Activated T-helper 1 cell treated with anti-CD3 and anti-CD28 coated beads, Interleukin-2, amount 50 U/mL, for 16 hours (primary cell): ENCODE measurements at places on chromosomes 5 and 9.

DNA sequence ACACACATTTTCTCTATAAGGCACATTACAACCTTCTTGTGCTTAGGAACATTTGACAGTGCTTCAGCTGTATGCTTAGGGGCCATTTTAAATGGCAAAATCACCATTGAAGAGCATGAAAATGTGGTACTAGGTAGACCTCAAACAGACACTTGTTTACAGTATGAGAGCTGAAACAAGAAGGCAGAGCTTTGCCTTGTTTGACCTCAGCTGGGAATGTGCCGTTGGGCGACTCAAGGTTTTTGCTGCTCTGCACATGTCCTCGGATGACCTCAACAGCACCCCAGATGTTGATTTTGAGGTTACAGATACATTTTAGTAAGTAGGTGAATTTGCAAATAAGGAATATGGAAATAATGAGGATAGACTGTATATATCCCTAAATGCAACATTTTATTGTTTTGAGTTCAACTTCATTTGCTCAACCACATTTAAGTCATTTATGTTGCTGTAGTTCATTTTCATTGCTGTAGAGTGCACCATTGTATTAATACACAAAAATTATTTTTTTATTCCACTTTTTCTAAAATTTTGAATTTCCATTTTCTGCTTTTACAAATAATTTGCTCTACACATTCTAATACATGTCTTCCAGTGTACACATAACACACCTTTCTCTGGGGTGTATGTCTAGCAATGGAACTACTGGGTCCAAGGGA lies 206.8 kb downstream of the NR3C1 start:
- DNase-seq = no peak

DNA sequence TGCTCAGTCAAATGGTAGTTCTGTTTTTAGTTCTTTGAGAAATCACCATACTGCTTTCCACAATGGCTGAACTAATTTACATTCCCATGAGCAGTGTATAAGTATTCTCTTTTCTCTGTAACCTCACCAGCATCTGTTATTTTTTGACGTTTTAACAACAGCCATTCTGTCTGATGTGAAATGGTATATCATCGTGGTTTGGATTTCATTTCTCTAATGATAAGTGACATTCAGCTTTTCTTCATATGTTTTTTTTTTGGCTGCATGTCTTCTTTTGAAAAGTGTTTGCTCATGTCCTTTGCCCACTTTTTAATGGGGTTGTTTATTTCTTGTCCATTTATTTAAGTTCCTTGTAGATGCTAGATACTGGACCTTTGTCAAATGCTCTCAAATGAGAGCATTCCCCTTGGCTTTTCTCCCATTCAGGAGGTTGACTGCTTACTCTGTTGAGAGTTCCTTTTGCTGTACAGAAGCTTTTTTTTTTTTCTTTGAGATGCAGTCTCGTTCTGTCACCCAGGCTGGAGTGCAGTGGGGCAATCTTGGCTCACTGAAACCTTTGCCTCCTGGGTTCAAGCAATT lies 58.7 kb upstream of the RGMB start:
- DNase-seq = no peak

GRCh38 chr9:70625078-70625477 lies 210.6 kb upstream of the KLF9 start:
- no peak for DNase-seq

DNA sequence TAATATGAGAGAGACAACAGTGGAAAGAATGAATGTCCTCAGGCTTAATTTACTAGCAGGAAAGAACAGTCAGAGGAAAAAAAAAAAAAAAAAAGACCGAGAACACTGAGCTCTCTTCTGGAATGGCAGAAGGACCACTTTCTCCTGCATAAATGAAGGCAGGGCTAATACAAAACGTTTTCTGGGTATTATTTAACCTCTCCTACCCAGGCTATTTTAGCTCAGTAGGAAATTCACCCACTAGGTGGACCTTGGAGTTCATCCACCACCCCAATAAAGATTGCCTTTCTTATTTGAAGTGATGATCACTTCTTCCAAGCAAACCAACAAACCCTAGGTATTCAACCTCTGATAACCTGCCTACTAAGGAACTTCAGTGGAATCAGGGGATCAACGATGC lies 3.7 kb downstream of the GLIS3 start:
- DNase-seq = no peak

GRCh38 chr5:35030426-35031100 lies 17.2 kb downstream of the AGXT2 start:
- DNase-seq = no peak

- peak; percentile 30 for DNase-seq
Observed at GRCh38 chr9:93133681-93134014, 403 bp downstream of the NINJ1 start.

DNA sequence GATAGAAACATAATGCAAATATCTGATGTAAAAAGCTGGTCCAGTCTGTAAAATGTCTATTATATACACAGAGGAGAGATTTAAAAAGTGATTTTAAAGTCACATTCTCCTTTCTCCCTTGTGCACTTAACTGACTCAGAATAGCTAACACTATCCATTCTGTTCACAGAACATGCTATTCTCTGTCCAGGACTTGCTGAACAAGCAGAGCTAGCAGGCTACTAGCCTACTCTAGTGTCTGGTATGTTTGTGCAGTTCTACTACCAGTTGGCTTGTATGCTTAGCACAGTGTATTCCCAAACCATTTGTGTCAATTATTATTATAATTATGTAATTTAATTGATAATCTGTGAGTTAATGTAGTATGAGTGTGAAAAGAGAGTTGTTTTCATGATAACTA lies 161.7 kb upstream of the NUDT12 start:
- no peak for DNase-seq

DNA sequence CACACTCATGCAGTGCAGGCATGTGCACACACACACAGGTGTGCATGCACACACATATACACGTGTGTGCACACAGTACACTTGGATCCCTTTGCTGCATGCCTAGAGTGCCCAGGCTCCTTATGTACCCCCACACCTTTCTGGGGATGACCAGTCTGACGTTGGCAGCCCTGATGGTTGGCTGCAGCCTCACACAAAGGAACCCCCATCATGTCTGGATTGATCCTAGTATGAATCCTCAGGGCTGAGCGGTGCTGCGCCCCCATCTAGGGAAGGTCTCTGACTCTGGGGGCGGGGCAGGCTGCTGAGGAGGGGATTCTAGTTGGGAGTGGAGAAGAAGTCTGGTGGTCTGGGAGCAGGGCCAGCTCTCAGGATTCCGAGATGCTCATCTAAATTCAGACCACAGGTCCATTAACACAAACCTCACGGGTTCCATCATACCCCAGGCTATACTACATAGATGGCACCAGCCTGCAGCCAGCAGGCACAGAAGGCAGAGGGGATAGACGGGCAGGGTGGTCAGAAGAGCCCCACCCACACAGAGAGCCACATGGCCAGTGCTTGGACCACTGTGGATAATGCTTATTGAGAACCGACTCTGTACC lies 50.5 kb upstream of the OLFM1 start:
- no peak for DNase-seq

- no peak for DNase-seq
Observed at GRCh38 chr5:58855851-58856739, 273.2 kb downstream of the RAB3C start.

- DNase-seq = no peak
Observed at GRCh38 chr5:147093138-147093537, 141.7 kb upstream of the STK32A start.

DNA sequence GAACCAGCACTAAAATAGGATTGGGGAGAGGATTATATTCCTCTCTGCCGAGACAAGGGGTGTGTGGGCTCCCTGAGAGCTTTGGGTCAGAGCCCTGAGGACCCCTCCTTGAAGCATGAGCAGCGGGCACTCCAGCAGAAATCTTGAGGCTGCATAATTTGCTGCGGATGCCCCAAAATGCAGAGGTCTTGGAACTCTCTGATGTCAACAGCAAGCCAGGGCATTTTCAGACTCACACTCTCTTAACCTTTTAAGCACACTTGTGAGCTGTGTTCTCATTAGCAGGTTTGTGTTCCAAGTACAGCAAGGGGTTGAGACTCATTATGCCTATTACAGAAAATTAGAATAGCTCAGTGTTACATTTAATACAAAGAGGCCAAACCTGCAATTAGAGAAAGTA lies 513.0 kb upstream of the ADAMTS16 start:
- no peak for DNase-seq

DNA sequence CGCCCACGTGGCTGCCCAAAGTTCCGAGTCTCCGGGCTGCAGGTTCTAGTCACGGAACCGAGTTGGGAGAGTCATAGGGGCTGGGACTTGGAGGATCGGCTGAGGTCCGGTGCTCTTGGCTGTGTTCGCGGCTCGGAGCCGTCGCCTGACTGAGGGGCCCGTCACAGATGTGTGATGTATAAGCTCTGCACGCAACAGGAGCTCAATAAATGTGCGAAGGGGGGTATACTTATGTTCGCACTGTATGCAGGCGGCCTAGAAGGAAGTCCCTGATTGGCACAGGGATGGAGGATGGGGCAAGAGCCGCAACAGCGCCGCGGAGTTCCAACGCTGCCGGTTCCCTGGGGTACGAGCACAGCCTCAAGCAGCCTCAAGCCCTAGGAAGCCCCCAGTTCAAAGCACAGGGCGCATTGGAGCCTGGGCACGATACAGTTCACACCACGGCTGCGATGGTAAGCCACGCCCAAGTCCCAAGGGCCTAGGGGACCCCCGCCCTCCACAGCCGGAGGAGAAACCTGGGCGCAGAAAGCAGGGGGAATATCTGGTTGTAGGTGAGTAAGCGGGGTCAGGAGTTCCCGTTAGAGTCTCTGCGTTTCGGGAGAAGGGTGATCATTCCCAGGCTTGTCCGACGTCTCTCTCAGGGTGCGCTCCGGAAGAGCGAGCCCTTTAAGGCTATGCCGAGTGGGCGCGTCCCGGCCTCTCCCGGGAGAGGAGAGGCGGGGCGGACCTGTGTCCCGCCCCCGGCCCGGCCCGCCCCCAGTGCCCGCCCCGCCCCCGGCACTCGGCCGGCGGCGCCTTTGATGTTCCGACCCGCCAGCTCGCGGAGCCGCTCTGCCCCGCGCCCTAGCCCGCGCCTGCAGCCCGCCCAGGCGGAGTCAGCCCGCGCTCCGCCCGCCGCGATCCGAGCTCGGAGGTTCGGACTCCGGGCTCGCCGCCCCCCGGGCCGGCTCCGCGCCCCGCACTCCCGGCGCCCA lies at the start of gene TCF7:
Gene TCF7 (plus strand): TSS at position 780 of the 974 bp plus-strand sequence. CDS start 226 bp downstream, outside the sequence.
- DNase-seq = peak; percentile 73

DNA sequence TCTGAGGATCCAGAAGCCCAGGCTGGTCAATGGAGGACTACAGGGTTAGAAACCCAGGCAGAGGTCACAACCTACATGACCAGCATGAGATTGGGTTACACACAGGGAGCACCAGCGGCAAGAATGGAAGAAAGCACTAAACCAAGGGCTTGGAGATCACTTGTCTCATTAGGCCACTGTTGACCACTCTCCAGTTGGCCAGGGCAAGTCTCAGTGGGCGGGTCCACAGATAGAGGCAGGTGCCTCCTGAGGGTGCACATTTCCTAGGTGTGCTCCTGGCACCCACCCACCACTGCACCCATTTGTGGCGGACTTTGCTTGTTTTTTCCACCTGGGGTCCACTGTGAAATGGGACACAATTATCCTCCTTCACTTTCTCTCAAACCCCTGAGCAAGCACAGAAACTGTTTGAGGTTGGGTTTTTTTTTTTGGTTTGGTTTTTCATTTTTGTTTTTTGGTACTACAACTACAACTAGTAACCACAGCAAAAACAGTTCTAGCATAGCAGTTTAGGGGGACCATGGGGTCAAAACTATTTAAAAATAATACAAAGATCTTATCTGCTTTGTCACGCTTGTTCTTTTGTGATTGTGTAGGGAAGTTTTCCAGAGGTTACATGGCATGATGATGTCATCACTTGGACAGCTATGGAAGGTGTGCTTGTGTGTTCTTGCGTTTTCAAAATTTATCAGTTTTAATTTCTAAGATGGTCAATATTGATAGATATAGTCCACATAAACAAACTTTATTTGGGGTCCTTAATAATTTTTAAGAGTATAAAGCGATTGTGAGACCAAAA lies 6.1 kb downstream of the NPR2 start:
- DNase-seq = no peak

GRCh38 chr5:154077696-154078095 lies 38.9 kb downstream of the MFAP3 start:
- DNase-seq = no peak

DNA sequence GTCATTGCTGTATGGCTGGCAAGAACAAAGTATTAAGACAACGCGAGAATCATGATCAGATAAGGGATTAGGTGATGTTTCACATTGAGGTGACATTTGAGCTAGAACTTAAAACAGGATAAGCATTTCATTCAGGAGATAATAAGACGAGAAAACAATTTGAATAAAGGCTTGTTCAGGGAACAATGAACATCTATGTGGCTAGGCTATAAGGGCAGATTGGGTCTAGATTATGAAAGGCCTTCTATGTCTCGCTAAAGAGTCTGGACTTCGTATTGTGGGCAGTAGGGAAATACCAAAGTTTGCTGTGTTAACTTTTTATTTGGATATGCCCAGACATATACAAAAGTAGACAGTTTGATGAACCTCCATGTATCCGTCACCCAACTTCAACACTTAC lies 6.9 kb downstream of the MRPL22 start:
- no peak for DNase-seq

DNA sequence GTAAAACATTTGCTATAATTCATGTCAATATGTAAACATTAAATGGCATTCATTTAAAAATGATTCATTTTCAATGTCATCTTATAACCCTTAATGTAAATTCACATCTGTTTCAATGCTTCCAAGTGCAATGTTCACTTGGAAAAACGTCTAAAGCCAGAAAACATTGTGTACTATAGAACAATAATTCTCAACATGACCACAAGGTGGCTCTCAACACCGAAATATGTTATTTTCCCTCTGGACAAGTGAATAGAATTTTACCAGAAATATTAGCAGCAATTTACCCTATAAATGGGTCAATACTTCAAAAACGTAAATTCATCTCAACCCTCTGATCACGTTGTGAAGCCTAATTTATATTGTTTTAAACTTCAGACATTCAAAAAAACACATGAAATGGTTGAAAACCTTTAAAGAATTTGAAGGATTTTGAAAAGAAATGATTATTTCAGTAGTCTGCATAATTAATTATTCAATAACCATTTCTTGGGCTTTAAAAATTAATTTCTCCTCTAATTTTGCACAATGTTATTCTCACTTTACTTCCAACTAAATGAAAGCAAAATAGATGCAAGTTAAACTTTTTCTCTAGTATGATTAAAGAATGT lies 11.0 kb downstream of the CDH10 start:
- no peak for DNase-seq

DNA sequence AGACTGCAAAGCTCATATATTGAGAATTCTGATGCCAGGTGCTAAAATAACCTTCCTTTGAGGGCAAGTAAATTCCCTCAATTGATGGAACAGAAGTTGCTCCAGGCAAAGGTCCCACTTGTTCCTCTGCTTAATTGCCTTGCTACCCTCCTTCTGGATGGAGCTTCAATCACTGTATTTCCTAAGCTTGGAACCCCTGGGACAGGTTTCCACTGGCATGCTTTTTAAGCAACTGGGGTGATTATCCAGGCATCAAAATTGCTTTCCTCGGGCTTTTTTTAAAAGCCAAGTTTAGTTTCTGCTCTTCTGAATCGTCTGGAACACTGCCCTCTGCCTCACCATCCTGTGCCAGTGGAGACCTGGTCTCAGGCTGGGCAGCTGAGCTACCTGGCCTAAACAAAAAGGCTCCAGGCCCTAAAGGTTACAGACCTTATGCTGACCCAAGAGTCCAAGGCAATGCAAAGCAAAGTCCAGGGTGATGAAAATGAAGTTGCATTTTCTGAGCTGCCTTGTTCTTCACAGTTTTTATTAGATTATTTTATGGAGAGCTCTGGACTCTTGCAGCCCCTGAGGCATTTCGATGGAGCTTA lies 167.9 kb upstream of the CD180 start:
- DNase-seq = no peak

- DNase-seq = no peak
Observed at GRCh38 chr9:95305770-95306492, 11.6 kb downstream of the FANCC start.
